ENCODE measurements at places on chromosomes 12 and 14. TPM values are rescaled to one million over a fixed set of nuclear protein-coding genes. Genes with fewer than 3 reads are reported as not detected.

GRCh38 chr12:3243376-3244084, 166.4 kb downstream of the TSPAN9 start:
- DNase-seq = no peak

GRCh38 chr12:27779920-27780611, at the start of the genes KLHL42 and MANSC4:
TSS of gene KLHL42 (plus strand) at chr12:27780233. CDS start at chr12:27780331, 98 bp downstream.
TSS of gene MANSC4 (minus strand) at chr12:27780236. CDS start at chr12:27771276, 8,960 bp downstream.
- peak; percentile 70 for DNase-seq

- DNase-seq = no peak
Observed at GRCh38 chr12:62466018-62466593, 520 bp upstream of the MON2 start.

- DNase-seq = no peak
Observed at GRCh38 chr12:62856454-62856853, 78.5 kb downstream of the PPM1H start.

- DNase-seq = no peak
Observed at GRCh38 chr12:68170726-68171125, 11.2 kb upstream of the IFNG start.

DNA sequence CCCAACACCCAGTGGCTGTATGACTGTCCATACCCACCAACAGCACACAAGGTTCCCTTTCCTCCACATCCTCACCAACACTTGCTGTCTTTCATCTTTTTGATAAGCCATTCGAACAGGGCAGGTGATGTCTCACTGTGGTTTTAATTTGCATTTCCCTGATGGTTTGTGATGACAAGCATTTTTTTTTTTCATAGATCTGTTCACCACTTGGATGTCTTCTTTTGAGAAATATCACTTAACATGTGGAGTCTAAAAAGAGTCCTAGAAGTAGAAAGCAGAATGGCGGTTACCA, 198.1 kb upstream of the DIO3 start:
- no peak for DNase-seq

DNA sequence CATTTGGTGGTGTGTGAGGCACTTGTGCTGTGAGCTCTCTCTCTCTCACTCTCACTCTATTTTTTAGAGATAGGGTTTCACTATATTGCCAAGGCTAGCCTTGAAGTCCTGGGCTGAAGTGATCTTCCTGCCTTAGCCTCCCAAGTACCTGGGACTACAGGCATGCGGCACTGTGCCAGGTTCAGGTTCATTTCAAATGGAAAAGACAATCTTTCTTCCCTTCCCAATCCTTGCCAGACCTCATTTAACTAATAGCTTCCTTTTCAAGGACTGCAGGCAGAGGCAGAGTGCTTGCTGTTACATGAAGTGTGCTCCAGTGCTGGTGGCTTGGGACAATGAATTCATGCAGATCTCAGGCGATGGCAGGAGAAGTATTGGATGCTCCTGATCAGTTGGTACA, 73.2 kb upstream of the BICD1 start:
- DNase-seq = no peak

GRCh38 chr14:60250257-60251035, 1.4 kb downstream of the PPM1A start:
- no peak for DNase-seq

- no peak for DNase-seq
Observed at GRCh38 chr12:106085213-106085612, 53.5 kb downstream of the NUAK1 start.

- DNase-seq = no peak
Observed at GRCh38 chr12:123945287-123946151, 27.1 kb downstream of the CCDC92 start.

DNA sequence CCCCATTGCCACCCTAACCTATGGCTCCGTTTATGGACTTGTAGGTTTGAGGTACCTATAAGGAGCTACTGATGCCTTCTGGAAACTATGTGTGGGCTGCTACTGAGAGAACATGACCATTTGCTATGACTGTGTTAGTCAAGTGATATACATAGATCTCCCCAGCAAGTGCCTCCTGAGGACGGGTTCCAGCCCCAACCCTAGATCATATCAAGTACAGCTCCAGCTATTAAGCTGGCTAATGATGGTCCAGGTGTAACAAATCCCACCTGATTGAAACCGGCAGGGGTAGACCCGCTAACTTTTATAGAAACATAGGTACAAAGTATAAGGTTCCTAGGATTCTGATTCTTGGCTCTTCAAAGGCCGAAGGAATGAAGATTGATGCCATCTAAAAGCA, 23.7 kb downstream of the NINJ2 start:
- no peak for DNase-seq

- DNase-seq = no peak
Observed at GRCh38 chr14:101878211-101878821, 86.1 kb upstream of the DYNC1H1 start.

GRCh38 chr12:95605875-95606274, 54.6 kb upstream of the USP44 start:
- DNase-seq = no peak

- no peak for DNase-seq
Observed at GRCh38 chr12:28223025-28223554, 32.8 kb downstream of the CCDC91 start.

GRCh38 chr12:91173124-91173523, 9.5 kb downstream of the DCN start:
- no peak for DNase-seq

GRCh38 chr12:102478405-102479098, 1.8 kb downstream of the IGF1 start:
- peak; percentile 62 for DNase-seq

SDSL gene
- 1.1 TPM for polyA plus RNA-seq

TAS2R14 gene
- polyA plus RNA-seq = not detected

FAM222A gene
- not detected for polyA plus RNA-seq

LRIG3 gene
- polyA plus RNA-seq = not detected

GPR68 gene
- 19.0 TPM for polyA plus RNA-seq

CNTN1 gene
- not detected for polyA plus RNA-seq

NFATC4 gene
- not detected for polyA plus RNA-seq

PSMC1 gene
- polyA plus RNA-seq = 193 TPM

STYK1 gene
- 2.8 TPM for polyA plus RNA-seq

Measured in immature natural killer cell (primary cell).